EH (cell line): ENCODE measurements at places on chromosomes 4 and X.
A peak's percentile ranks its signal among the peaks of the same experiment; 100 is the strongest.

GRCh38 chr4:42678512-42678911 lies 21.6 kb upstream of the ATP8A1 start:
- DNase-seq: no peak

GRCh38 chr4:166941629-166942028 lies 292.7 kb downstream of the SPOCK3 start:
- DNase-seq: no peak

DNA sequence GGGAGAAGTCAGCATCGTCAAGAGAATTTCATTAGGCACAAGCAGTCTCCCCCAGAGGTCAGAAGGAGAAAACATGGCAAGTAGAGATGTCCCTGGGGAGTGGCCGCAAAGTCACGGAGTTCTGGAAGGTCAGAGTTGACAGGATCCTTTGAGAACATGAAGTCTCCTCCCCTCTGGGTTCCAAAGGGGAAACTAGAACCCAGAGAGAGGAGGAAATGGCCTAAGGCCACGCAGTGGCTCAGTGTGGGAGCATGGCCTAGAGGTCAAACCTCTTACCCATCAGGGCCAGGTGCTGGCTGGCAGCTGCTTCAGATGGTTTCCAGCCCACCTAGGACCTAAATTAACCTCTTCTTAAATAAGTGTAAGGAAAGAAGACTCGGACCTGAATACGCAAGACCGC lies 884 bp downstream of the IDH3G start:
- peak; percentile 11 for DNase-seq

DNA sequence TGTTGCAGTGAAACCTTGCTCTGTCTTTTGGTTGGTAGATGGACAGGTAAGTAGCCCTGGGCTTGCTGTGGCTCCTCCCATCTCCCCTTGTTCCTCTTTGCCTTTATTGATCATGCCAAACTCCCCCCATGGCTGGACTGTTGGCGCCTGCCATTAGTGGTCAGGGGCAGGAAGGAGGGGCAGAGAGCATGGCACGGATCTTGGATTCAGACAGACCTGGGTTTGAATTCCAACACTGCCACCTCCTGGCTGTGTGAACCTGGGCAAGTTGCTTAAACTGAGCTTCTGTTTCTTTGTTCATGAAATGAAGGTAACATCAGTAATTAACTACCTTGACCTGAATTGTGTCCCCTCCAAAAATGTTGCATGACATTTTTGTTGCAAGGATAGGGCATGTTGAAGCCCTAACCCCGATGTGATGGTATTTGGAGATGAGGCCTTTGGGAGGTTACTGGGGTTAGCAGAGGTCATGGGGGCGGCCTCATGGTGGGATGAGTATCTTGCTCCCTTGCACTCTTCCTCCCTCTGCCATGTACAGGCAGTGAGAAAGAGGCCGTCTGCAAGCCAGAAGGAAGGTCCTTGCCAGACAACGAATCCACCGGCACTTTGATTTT lies 6.0 kb downstream of the SLC2A9 start:
- peak; percentile 57 for DNase-seq

DNA sequence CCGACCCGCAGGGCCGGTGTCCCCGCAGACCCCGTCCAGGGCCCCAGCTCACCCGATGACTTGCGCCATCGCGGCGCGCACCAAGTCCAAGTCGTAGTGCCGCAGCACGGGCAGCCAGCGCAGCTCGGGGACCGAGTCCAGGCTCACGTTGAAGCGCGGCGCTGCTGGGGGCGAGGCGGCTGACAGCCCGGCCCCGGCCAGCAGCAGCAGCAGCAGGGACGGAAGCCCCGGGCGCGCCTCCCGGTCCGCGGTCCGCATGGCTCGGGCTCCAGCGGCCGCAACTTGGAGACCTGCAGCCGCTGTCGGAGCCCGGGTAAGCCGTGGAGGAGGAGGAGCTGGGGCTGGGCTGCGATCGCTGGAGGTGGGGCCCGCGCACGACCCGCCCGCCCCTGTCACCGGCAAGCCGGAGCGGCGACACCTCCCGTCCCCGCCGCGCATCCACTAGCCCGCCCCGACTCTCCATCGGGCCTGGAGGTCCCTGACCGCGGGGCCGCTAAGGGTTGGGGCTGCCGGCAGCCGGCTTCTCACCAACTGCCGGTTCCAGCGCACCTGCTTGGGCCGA lies at the start of gene NAAA:
Gene NAAA (minus strand): TSS at position 322 of the 562 bp plus-strand sequence. CDS start 64 bp downstream, at position 258.
- peak; percentile 66 for DNase-seq

DNA sequence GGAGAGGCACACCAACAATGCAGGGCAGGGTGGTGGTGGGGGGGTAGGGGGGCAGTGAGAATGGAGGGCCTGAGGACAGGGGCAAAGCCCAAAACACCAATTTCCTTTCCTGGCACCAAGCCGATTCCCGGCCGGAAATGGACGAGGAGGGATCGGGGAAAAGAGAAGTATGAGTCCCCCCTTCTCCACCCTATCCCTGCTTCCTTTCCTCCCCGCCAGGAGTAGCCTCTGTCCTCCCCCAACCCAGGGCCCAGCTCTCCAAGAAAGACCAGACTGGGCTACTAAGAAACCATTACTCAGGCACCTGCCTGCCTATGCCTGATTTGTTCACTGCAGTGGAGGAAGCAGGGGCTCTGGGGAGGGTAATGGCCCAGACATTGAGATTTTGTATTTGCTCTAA lies 402 bp downstream of the CCDC120 start:
- no peak for DNase-seq

- no peak for DNase-seq
These were observed 420.6 kb upstream of the PABPC4L start for GRCh38 chr4:134622199-134622598.

GRCh38 chr4:156223985-156224384 lies 270.3 kb upstream of the CTSO start:
- DNase-seq: no peak

DNA sequence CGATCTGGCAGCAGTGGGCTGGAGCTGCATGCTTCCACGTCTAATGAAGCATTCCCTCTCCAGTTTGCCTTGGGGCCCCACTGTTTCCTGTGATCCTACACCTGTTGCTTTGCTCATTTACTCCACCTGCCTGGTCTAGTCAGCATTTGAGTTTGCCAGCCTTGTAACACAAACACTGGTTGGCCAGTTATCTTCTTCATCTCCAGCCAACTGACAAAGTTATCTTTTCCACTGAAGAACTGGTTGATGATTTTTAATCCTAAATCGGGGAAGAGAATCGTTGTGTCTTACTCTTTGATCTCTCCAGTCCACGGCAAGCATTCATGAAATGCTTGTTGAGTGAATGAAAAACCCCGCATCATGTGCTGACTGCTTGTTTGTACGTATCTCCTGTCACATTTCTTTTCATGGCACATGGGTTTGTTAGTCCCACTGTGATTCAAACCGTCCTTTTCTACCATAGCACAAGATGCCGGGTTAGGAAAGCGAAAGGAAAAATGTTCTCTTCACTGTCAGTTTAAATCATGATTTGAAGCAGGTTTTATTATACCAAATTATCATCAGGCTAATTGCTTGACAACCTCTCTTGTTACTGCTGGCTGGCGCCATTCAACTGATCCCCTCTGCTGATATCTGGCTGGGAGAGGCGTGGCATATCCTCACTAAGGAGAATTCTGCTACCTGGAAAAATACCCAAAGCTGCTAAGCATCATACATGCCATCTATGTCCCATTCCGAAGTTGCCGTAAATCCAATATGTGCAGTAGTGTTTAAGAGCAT lies 144.8 kb downstream of the SHROOM3 start:
- no peak for DNase-seq

DNA sequence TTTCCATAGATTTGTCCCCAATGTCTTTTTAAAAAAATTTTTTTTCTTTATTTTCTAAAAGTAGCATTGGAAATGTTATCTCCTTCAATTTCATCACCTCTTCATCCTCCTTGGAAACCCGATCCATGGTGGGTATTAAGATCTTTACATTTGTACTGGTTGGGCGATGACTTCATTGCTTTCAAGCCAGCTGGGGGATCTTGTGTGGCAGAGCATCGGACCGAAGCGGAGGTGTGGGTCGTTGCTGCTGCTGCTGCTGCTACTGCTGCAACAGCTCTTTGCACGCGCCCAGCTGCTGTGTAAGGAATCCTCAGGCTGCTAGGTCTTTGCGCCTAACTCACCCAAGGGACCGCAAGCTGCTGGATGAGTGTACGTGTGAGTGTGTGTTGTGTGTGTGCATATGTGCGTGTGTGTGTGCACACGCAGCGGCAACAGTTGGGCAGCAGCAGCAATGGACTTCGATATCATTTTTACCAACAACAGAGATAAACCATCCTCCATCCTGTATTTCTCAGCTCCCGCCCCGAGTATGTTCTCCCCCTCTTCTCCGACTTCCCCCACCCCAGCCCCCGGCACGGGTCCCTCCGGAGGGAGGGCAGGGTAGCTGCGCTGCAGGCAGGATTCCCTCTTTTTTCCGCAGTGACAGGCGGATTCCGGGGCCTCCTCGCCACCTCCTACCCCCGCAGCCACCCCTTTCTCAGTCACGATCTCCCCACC lies 768 bp upstream of the CDKL5 start:
- peak; percentile 55 for DNase-seq

DNA sequence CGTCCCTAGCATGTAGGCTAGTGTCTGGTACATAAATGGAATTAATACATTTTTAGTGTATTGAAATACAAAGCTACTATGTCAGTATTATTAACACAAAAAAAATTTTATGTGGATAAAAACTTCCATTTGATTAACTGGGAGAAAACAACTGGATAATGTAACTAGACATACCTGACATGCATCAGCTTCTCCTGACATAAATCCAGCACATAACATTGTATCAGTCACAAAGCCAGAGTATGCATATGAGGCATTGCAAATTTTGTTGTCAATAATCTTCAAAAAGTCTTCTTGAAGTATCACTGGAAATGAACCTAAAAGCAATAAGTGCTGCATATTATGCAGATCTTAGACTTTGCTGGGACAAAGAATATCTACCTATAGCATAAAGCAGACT lies 16.9 kb downstream of the TMPRSS11B start:
- DNase-seq: no peak

DNA sequence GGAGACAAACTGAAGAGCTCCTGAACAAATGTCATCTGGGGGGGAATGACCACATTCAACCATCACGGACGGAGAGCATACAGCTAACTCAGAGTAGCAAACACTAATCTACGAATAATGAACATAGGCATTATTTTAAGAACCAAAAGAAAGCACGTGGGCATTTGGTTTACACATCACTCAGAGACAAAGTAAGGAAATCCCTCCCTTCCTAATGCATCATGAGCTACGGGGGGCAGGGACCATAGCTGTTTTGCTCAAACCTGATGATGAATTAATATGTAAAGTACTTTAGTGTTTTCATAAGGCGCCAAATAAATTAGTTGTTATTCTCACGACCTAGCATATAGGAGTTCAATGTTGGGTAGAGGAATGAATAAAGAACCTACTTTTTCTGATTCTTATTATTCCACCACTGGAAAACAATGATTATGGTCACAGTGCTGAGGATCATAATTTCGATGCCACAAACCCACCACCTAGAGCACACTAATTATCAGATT lies 11.7 kb upstream of the TMEM156 start:
- peak; percentile 41 for DNase-seq

- DNase-seq: peak; percentile 55
These were observed 170.6 kb downstream of the BANK1 start for GRCh38 chr4:101961144-101961543.

- peak; percentile 34 for DNase-seq
These were observed at the start of gene TMEM150C for GRCh38 chr4:82561786-82562563. TSS of gene TMEM150C (minus strand) at chr4:82561988. CDS start at chr4:82504657, 57,331 bp downstream.

- DNase-seq: no peak
These were observed 24.5 kb upstream of the MAGEA3 start for GRCh38 chrX:152674135-152674534.

DNA sequence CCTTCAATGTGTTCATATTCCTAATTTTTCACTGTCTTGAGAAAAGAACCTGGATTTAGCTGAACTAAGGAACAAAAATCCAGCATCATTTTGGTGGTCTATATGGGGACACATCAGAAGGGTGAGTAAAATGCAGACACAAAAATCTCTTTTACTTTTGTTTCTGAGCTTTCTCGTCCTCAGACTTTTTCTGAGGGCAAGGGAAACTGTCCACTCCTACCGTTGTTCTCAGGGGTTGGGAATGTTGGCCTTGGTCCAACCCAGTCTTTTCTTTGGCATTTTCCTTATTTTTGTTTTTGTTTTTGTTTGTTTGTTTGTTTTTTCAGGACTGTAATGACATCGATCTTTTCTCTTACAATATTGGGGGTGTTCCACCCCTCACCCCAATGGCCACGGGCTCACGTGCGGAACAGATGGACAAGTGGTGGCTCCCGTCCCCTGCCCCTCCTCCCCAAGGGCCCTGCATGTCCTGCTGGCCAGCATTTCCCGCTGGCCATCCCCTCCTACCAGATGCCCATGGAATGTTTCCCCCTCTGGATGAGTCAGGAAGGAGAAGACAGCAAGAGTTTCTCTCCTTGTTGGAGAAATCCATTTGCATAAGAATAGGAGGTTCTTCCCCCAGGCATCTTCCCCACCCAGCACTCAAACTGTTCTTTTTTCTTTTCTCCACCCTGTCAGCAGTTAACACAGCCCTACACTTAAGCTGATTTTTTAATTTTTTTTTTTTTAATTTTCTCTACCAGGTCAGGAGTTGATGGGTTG lies 305.4 kb upstream of the NDST4 start:
- no peak for DNase-seq

GRCh38 chr4:19913650-19914049 lies 338.1 kb upstream of the SLIT2 start:
- peak; percentile 3 for DNase-seq

- no peak for DNase-seq
These were observed 21.7 kb downstream of the LETM1 start for GRCh38 chr4:1834047-1834775.

- peak; percentile 24 for DNase-seq
These were observed at the start of gene CCDC160 for GRCh38 chrX:134236626-134237614. TSS of gene CCDC160 (plus strand) at chrX:134237182. CDS start at chrX:134244801, 7,619 bp downstream.

- DNase-seq: no peak
These were observed 35.1 kb upstream of the AP1AR start for GRCh38 chr4:112196461-112196860.

DNA sequence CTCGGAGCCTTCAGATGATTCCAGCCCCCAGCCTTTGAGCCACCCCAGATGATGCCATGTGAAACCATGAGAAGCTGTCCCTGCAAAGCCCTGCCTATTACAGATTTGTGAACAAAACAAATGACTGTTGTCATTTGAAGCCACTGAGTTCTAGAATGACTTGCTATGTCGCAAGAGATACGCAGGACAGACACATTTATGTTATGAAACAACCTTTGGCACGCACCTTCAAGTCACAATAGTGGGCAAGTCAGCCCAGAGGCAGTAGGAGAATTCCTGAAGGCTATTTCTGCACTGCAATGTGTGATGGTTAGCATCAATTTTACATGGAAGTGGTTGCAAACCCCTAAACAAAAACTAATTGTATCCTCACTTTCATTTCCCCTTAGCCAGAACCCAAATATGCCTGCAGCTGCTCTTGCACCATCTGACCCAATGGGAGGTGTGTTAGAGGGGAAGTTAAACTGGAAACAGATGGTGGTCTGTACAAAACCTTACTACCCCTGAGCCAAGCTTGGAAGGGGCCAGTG lies 174.4 kb upstream of the ATP6AP2 start:
- DNase-seq: no peak
